ENCODE measurements at places on chromosomes 2 and 18.
A peak's percentile ranks its signal among the peaks of the same experiment; 100 is the strongest.

GRCh38 chr2:37585295-37585908, 86.0 kb downstream of the CDC42EP3 start:
- DNase-seq = no peak

- no peak for DNase-seq
Observed at GRCh38 chr2:10222-10875, 36.0 kb downstream of the FAM110C start.

DNA sequence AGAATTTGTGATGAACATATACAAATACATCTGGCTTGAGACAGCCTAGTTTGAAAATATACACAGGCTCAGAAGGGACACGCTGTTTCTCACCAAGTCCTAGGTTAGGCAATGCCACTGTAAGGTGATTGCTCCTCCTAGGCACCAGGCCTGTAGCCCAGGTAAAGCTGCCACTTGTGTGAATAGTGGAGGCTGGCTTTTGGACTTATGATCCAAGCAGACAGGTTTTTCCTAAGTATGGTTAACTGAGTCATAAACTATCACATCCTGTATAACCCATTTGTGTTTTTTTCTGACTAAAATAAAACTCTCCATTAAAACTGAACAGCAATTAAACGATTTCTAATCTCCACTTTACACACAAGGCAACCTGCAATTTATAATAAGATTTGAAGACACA, 81.0 kb downstream of the SEMA4F start:
- DNase-seq = no peak

- no peak for DNase-seq
Observed at GRCh38 chr2:174788291-174788929, 24.1 kb upstream of the CHRNA1 start.

GRCh38 chr18:77218642-77219041, 31.0 kb upstream of the GALR1 start:
- DNase-seq = no peak

DNA sequence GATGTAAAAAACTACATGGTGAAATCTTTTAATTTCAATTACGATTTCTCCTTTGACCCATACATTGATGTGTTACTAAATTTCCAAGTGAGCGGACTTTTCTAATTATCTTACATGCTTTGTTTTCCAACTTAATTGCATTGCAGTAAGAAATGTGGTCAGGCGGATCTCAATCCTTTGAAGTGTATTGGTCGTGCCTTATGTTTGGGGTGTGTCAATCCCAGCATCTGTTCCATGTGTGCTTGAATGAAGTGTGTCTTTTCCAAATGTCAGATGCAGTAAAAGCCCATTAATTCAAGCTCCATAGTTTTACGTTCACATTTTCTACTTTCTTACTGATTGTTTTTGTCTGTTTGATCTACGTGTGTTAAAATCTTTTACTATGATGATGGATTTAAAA, 113.1 kb downstream of the UXS1 start:
- DNase-seq = no peak

GRCh38 chr18:57194070-57194469, 47.2 kb downstream of the BOD1L2 start:
- no peak for DNase-seq

DNA sequence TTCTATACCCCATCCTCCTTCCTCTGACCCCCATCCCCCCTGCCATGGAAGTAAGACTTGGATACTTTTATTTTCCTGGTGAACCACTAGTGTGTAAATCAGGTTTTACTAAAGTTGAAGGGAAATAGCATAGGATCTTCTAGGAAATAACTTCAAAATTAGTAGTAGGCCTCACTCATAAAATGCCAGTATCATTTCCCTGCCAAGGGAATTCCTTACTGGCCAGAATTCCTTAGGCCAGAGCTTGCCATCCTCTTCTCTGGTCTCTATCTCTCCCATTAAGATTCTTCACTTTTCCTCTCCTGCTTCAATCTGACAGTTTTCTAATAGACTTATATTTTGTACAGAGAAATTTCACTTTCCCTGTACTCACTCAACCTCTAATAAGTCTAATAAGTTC, 322.8 kb upstream of the TANK start:
- no peak for DNase-seq

DNA sequence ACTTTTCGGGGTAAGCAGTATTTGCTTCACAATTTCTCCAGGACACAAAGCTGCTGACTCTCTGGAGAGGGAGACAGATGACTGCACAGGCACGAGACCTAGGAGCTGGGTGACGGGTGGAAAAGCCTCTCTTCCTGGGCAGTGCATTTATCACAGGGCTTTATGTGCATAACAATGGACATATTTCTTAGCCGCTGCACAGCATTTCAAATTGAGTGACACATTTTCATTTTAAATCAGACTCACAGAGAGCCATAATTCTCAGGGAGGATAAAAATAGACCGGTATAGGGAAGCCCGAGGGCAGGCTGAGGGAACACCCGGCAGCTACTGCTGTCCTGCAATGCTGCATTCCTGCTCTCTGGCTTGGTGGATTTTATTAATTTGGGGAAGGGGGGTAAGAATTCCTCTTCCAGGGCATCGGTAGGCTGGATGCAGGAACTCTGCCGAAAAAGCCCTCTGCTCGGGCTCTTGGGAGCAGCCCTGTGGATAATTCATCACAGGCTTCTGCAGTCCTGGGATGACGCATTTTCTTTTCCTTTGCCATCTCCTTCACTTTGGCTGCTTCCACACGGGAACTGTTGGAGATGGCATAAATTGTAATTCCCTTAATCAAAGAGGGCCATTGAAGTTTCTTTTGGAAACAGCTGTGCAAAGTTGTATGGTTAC, 108.1 kb upstream of the ACAA2 start:
- DNase-seq = no peak

DNA sequence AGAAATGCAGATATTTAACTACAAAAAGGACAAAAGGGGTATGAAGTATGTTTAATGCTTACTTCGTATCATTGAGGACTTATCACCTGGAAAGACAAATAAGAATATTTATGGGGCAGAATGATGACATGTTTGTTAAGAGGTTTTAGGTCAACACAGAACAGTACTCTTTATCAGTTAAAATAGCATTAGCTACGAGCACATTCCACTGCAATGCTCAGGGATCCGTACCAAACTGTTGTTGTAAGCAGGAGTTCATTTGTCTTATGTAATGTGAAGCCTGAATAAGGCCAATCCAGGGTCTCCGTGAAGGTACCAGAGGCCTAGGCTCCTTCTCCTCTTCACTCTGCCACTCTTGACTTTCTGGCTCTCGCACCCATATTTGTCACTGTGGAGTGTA, 465.7 kb upstream of the NRP2 start:
- no peak for DNase-seq

- DNase-seq = no peak
Observed at GRCh38 chr2:162482463-162482862, 138.5 kb downstream of the GCA start.

DNA sequence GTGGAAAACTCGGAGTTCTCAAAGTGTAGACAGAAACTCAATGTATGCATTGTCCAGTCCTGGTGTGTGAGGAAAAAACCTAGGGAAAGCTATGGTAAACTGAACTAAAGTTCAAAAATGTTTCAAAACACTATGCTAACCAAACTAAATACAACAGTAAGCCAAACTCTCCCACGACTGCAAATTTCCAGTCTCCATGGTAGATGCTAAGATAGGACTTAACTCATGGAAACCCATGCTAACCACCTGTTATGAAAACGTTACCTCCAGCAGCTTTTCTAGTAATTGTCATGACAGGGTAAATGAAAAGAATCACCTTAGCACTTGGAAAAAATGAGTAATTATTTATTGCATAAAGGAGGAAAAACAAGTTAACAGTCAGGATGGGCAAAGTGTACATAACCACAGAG, 135.7 kb upstream of the EPC2 start:
- no peak for DNase-seq

DNA sequence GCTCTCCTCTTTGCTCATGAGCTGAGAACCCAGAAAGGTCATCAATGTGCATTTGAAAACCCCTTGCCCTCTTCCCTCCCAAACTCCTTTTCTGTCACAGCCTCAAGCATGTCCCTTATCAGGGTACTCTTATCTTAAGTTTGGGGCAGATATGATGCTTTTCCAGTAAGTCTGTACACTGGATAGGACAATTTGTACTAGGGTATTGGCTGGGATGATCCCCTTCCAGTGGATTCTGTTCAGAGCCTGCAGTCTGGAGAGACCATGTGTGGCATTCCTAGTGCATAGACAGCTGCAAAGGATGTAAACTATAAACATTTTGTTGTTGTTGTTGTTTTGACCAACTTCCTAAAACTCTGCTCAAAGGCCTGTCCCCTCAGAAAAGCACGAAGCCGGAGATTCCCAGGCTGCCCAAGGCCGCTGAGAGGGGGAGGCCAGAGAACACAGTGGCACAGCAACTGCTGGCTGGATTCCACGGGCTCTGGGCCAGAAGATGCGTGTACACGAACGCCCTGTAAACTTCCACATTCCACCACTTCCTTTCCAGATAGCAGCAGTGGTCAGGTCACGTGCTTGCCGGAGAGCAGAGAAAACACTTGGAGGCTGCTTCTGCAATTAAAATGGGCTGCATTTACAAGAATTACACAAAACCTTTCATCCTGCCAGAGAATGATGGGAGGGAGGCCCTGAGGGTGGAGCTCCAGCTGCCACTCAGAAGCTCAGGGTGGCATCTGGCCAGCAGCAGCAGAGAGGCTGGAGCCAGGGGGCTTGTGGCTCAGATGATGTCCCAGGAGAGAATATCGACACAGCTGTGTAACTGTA, 42.1 kb downstream of the BMP10 start:
- peak; percentile 80 for DNase-seq

GRCh38 chr2:169761970-169762292, 28.3 kb downstream of the KLHL23 start:
- DNase-seq = no peak

GRCh38 chr2:144836635-144837350, 316.9 kb upstream of the ZEB2 start:
- peak; percentile 91 for DNase-seq

- DNase-seq = no peak
Observed at GRCh38 chr2:598058-598802, 79.0 kb downstream of the TMEM18 start.

DNA sequence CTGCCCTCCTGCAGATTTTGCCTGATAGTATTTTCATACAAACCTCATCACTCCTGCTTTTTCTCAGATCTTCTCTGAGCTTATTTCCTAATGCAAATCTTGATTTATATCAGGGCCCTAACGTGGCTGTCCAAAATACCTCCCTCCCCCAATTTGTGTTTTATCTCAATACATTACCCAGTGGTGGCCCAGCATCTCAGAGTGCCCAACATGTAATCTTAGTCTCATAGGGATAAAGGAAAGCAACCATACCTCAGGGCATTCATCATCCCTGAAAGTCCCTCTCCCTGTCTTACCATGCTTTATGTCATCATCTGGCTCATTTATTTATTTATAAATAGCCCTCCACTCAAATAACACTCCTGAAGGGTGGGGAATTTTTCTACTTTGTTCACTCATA, 135.3 kb downstream of the SLC8A1 start:
- DNase-seq = no peak

DNA sequence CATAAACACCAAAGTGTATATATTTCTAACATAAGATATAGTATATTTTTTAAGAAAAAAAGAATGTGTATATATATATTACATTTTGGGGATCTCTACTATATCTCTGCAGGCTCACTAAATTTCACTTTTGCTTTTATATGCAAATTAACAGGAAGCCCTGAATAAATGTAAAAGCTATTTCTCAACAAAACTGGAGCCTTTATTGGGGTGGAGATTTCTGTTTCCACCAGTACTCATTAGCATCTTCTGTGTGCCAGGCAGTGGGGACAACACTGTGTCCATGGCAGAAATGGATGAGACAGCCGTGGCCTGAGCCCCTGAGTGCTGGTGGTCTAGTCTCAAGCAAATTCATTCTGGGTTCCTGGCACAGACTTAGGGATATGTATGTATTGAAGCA, 41.3 kb downstream of the C18orf63 start:
- no peak for DNase-seq

GRCh38 chr2:42962508-42962953, 170.1 kb upstream of the HAAO start:
- no peak for DNase-seq

DNA sequence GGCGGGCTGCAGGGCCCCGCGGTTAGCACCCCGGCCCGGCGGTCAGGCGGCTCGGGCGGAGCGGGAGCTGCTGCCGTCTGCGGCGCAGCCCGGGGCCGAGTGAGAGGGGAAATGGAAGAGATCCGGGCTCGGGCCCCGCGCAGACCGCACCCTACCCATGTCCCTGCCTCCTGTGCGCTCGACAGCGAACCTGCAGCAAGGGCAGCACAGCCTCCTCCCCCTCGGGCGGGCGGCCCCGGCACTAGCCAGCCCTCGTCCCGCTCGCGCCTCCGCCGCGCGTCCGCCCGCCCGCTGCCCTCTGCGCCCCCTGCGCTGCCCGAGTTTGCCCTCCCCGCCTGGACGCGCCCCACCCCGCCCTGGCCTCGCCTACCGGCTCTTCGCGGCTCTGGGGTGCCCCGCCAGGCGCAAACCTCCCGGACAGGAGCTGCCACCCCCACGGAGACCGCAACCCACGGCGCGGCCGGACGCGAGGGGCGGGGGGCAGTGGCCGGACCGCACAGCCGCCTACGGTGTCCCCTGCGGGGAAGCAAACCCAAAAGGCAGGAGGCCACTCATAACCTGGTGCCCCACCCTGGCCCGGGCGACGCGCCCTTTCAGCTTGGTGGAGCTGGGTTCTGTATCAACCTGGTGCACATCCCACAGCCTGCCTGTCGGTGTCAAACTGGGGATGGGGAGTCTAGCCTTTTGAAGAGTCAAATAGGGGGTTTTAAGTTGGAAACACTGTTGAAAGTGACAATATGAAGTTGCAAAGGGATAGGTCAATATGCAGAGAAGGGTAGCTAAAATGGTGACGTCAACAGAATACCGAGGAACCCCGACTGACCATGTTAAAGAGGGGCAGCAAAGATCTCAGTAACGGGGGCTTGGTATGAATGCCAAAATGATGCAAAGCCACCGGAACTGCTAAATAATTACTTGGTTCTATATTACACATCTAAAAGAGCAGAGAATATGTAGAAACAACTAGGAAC, at the start of gene IHH:
TSS of gene IHH (minus strand) at position 101 of the 971 bp plus-strand sequence. CDS start 454 bp downstream, outside the sequence.
- no peak for DNase-seq

DNA sequence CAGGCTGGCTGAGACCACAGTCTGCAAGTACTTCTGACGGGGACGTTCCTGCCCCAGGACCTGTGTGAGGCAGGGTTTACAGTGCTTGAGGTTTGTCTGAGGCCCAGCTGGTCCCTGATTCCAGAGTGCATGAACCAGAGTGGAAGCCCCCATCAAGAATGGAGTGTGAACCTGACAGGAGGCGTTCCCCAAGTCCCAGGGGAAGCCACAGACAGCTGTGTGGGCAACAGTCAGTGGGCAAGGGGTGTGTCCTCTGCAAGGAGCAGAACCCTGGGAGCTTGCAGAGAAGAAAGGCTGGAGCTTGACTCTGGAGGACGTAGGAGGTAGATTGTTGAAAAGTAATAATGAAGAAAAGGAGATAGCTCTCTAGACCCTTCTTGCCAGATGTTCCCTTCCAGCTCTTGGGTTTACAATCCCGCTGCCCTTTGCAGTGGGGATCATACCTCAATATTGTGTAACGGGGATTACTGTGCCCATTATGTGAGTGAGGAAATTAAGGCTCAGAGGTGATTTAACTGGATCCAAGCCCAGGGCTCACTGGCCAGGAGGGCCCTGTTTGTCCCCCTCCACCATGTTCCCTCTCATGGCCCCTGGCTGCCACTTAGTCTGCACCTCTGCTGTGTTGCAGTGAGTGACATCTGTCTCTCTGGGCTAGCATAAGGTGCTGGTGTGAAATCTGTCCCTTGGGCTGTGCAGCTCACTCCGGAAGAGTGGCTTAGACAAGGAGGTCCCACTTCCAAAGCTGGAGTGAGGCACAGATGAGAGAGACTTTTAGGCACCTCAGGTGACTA, 6.2 kb downstream of the DBI start:
- no peak for DNase-seq

GRCh38 chr2:85012855-85013254, 41.9 kb downstream of the KCMF1 start:
- DNase-seq = no peak
